Cortex of kidney (tissue), 1 donor: ENCODE measurements at places on chromosomes 3 and 15.

DNA sequence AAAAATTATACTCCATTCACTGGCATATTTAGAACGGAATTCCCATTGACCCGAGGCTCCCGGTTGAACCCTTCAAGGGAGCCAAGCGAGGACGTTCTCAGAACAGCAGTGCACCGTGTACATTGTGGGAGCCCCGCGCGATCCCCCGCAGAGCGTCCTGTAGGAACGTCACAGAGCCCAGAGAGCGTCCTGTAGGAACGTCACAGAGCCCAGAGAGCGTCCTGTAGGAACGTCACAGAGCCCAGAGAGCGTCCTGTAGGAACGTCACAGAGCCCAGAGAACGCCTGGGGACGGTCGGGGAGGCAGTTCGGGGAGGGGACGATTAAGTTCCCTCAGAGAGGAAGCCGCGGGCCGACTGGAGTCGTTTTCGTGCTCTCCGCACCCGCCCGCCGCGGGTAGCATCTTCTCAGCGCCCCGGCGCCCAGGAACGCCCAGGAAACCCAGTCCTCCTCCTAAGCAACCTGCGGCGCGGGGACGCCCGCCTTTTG is 506 bp upstream of the ATP1B3 start:
- no peak for DNase-seq

DNA sequence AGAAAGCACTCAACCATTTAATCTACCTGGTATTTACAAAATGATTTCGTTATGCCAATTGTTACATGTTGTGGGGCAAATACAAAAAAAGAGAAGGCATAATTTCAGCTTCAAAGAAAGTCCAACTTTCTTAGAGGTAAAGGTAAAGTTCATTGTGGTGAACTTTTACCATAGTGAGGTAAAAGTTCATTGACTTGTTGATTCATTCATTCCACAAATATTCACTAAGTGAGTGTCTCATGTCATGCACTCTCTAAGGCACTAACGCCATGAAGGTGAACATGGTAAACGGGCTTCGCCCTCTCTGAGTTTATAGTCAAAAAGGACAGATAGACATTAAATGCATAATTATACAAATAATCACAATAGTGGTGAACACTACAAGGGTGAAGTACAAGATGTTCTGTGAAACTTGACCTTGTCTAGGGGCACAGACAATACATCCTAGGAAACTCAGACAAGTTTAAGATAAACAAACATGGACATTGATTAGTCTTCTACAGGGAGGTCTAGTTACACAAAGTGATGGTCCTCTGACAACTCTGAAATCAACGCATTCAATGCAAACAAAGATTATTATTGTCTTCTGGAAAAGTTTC is 378.6 kb downstream of the MAGI1 start:
- DNase-seq = no peak

DNA sequence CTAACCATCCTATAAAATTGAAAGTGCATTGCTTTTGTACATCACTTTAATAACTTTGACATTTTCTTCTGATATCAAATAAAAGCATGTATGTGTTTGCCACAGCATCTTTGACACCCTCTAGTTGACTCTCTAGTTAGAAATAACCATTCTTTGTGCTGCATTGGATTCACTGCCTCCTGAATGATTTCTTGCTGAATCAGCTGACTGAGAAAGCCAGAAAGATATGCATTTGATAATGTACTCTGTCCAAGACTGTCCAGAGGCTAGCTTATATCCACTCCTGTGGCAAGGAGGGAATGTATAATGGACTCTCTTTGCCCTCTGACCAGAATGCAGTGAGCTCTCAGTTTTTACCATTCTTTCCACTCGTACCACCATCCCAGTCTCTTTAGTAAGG is 6.2 kb downstream of the RAB11A start:
- no peak for DNase-seq

DNA sequence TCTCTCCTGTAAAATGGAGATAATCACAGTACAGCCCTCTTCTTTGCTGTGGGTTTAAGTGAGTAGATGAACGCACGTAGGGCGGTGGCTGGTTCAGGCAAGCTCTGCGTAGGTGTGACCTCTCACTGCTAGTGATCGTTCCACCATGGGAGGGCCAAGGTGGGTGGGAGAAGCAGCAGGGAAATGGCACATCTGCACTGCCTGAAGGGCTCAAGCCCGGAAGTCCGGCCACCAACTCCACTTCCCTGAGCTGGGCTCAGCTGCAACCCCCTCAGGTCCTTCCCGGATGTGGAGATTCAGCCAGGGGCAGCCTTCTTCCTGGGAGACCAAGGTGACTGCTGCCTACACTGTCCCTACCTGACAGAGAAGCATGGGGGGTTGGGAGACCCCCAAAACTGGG is 102.9 kb downstream of the ADCY5 start:
- no peak for DNase-seq

- DNase-seq = no peak
Observed at GRCh38 chr3:11944052-11944673, 60.0 kb upstream of the SYN2 start.

DNA sequence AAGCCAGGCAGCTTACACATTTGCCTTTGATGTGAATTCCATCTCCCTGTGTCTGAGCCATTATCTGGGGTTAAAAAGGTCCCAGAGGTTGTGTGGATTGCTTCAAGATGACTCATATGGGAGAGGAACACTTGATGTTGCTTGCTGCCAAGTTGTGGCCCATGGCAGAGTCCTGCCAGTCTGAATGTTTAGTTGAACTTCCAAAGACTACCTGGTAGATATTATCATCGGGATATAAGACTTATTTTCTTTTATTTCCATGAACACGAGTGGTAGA is 85.6 kb downstream of the TJP1 start:
- DNase-seq = no peak

- DNase-seq = no peak
Observed at GRCh38 chr3:52068730-52069129, 12.4 kb upstream of the DUSP7 start.

DNA sequence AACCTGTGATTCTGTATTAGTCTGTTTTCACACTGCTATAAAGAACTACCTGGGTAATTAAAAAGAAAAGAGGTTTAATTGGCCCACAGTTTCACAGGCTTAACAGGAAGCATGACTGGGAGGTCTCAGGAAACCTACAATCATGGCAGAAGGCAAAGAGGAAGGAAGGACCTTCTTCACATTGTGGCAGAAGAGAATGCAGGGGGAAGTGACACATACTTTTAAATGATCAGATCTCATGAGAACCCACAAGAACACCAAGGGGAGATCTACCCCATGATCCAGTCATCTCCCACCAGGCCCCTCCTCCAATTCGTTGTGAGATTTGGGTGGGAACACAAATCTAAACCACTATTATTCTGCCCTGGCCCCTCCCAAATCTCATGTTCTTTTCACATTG is 6.1 kb downstream of the ZKSCAN7 start:
- no peak for DNase-seq

- no peak for DNase-seq
Observed at GRCh38 chr15:94584833-94585244, 353.5 kb downstream of the MCTP2 start.
